GM03348 (cell line): ENCODE measurements at places on chromosomes 4 and X.

GRCh38 chrX:131728295-131729145 is 184.6 kb downstream of the OR13H1 start:
- no peak for DNase-seq

DNA sequence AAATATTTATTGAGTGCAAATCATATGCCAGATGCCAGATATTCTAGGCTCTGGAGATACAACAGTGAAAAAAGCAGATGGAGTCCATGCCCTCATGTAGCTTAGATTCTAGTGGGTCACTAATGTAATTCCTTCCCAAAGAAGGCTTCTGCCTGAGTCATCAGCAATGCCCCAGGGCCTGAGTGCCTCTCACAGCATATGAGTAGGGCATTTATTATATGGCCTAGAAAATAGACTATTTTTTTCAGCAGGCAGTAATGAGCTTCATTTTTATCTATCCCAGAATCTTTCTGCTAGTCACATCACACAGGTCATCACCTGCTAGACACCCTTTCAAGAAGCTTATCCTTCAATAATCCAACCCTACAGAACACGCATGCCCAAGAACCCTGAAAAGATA is 22.3 kb downstream of the TMEM31 start:
- DNase-seq = no peak

DNA sequence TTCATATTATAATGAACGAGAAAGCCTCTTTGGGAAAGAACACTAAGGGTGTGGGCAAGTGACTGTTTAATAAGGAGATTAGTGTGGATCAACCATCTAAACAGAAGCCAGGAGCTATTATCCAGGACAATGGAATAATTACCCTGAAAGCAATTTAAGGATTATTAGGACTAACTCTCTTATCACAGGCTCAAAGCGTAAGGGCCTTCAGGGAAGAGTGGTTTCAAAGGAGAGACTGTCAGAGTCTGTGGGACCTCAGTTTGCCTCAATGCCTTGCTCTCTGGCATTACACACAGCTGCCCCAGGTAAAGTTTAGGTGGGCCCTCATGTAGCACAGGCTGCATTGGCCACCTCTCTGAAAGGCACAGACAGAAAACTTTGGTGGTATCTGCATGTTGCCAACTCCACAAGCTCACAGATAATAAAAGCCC is 717.2 kb upstream of the ADGRL3 start:
- no peak for DNase-seq

DNA sequence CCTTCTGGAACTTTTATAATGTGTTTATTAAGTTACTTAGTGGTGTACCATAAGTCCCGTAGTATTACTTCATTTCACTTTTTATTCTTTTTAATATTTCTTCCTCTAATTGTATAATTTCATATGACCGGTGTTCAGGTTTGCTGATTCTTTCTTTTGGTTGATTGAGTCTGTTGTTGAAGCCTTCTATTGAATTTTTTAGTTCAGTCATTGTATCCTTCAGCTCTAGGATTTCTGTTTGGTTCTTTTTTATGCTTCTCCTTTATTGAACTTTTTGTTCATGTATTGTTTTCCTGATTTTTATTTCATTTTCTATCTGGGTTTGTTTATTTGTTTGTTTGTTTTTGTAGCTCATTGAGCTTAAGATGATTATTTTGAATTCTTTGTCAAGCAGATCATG is 8.8 kb downstream of the CEP44 start:
- no peak for DNase-seq

DNA sequence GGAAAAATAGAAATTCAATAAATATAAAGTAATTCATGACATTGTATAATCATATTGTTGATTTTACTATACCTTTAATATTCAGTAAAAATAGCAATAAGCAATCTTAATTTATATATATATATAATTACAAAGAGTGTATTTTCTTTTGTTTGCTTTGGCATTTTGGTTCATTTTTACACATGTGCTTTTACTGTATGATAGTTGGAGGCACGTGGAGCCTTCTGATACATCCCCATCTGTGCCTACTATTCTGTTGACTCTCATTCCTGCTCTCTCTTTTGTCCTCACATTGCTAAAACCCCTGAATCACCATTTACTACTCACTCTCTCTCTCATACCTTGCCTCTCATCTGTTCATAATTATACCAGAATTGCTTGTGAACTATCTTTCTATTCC is 106.4 kb upstream of the NDST4 start:
- DNase-seq = no peak

DNA sequence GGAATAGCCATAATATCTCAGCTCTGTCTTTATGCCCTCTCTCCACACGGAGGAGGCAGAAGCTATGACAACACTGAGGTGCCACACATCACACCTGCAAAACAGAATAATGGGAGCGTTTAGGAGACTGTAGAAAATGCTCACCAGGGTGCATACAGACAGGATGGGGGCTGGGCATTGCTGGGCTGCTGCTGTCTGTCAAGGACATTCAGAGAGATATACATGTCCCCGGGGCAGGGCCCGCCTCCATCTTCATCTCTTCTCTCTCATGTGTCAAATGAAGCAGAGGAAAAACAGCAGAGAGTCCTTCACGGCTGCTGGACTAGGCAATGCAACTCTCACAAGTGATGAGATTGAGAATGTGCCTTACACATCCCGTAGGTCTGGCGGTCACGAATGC is 65.3 kb upstream of the DHRSX start:
- DNase-seq = no peak

GRCh38 chr4:182748949-182749348 is 168.2 kb downstream of the DCTD start:
- no peak for DNase-seq

GRCh38 chr4:75499900-75500299 is 14.3 kb downstream of the RCHY1 start:
- no peak for DNase-seq

- peak; percentile 80 for DNase-seq
Observed at GRCh38 chr4:10456595-10457254, 501 bp downstream of the ZNF518B start.

DNA sequence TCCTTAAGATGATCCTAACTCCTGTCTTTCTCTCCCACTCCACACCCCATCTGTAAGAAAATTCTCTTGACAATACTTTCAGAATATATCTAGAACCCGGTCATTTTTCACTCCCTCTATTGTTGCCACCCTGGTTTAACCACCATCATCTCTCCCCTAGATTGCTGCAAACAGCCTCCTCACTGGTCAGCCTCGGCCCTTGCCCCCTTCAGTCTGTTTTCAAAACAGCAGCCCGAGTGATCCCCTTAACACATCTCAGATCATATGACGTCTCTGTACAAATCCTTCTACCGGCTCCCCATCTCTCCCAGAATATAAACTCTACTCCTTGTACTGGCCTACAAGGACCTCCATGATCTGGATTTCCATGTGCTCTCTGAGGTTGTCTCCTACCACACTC is 35.2 kb upstream of the F9 start:
- DNase-seq = no peak

GRCh38 chr4:183507925-183508696 is 3.3 kb downstream of the ING2 start:
- no peak for DNase-seq

DNA sequence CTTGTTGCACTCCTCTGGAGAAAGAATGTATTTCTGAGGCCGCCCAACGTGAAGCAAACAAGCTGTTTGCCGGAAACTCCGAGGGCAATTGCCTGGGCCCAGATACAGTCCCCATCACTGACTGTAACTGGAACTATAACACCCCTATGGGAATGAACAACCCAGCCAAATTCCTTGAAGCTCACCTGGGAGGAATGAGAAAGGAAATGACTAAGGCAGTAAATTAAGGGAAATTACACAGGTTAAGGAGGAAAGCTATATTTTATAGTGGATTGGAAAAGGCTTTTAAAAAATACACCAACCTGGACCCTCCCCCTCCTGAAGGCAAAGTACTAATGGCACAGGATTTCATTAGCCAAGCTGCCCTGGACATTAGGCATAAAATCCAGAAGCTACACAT is 11.7 kb upstream of the HERC5 start:
- DNase-seq = no peak

GRCh38 chr4:21802406-21802805 is 146.2 kb downstream of the KCNIP4 start:
- DNase-seq = peak; percentile 56

GRCh38 chrX:101530944-101531343 is 19.4 kb upstream of the ARMCX1 start:
- no peak for DNase-seq
